Activated CD8-positive, alpha-beta T cell treated with anti-CD3 and anti-CD28 coated beads for 36 hours (primary cell): ENCODE measurements at places on chromosomes 16 and 17. TPM values are rescaled to one million over a fixed set of nuclear protein-coding genes. Genes with fewer than 3 reads are reported as not detected.

DNA sequence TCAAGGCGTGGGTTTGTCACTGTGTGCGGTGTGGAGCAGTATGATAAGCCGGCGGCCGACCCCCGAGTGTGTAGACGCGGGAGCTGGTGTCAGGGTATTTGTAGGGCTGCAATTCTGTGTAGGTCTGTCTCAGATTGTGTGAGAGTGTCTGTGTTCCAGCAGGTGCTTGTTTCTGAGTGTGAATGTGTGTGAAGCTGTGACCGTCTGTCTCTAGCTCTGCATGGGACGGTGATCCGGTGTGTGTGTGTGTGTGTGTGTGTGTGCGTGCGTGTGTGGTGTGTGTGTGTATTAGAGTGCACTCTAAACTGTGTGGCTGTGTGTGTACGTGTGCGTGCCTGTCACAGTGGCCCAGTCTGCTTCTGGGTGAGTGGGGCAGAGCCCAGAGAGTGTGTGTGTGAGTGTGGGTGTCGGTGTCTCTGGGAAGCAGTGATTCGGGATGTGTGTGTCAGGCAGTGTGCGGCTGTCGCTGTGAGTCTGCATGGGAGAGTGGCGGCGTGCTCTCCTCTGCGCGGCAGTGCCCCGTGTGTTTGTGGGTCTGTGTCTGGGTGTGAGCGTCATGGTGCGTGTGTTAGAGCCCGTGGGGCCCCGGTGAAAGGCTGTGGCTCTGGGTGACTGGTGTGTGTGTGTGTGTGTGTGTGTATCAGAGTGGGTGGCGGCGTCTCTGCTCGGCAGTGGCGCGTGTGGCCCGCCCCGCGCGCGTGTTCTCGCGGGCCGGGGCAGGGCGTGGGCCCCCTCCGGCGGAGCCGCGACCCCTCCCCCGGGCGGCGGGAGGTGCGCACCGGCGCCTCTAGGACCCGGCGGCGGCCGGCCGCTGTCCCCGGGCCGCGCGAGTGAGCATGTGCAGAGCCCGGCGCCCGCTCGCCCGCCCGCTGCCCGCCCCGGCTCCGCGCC is at the start of gene WSCD1:
Gene WSCD1 (plus strand): TSS at position 841 of the 891 bp plus-strand sequence. CDS start 10,280 bp downstream, outside the sequence.
- no peak for DNase-seq

DNA sequence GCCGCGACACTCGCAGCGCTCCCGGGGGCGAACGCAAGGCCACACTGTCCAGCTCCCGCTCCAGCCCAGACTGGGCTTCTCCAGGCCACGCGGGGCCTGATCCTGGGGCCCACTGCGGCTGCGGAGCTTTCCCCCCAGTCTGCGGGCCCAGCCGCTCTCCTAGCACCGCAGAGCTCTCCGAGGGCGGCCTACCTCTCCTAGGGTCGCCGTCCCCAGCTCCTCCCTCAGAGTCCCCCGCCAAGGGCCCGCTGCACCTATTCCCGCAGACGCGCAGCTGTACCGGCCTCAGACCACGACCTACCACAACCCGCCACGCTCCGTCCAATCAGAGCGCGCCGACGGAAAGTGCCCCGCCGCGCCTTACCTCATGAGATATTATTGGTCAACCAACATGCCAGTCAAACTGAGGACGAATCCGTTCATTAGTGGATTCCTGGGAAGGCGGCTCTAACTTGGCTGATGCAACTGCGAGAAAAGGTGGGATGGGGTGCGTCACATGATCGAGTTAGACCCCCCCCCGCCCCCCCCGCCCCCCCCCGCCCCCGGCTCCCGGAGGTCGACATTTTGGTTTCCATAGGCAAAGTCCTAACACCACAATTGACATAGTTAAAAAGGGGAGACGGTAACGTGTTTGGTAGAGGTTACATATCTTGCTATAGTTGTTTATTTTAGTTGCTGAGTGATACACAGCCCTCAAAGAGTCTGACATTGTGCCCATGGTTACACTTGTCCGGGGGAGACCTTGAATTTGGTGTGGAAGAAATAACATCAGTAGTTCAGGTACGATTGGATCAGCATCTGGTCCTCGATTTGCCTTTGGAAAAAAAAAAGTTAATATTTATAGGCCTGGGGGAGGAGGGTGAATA is at the start of gene AARS1:
Gene AARS1 (minus strand): TSS at position 278 of the 866 bp plus-strand sequence. CDS start 6,743 bp downstream, outside the sequence.
- DNase-seq = peak; percentile 97

GRCh38 chr17:40547079-40547784 is 18.0 kb downstream of the CCR7 start:
- DNase-seq = peak; percentile 91

- DNase-seq = peak; percentile 7
Measured at GRCh38 chr17:32927724-32928585, at the start of gene TMEM98. TSS of gene TMEM98 (plus strand) at chr17:32928153. CDS start at chr17:32931529, 3,376 bp downstream.

GRCh38 chr16:89912627-89913026 is 6.0 kb upstream of the MC1R start:
- DNase-seq = no peak

DNA sequence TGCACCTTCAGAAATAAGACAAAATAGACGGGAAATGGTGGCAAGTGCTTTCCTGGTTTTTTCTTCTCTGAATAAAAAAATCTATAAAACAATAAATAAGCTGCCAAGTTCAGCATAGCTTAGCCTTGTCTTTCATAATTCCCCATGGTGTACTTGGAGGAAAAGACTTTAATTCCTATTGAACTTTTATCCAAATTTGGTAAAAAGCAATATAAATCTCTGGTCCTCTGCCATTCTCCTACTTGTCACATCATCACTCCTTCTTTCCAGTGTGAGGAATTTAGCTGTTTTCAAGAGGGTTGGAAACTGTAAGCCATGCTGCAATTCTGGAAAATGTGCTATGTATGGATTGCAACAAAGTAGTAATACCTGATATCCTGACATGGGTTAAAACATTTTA is 551.8 kb upstream of the KIF2B start:
- DNase-seq = no peak

The TMEM204 gene
- total RNA-seq = 12.9 TPM

The DHRS7B gene
- total RNA-seq = 15.3 TPM

The ESRP2 gene
- 0.77 TPM for total RNA-seq

The GNG13 gene
- not detected for total RNA-seq

The HOXB6 gene
- not detected for total RNA-seq

The RAB26 gene
- 0.49 TPM for total RNA-seq
